Neuronal stem cell (in vitro differentiated cells): ENCODE measurements at places on chromosomes 1 and 21.

DNA sequence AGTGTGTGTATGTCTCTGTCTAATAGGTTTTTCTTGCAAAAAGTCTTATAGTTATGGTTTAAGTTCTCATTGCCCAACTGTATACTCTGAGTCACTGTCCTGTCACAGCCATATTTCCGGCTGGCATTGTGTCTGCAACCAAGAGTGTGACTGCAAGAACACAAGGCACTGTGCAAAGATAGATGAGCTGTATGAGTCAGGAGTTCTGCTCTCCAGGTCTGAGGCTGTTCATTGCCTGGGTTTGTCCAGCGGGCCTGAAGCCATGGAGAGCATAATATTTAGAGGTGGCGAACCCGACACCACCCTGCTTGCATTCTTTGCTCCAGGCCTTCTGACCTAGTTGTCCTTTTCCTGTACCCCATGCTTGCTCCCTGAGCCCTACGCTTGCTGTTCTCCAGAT, 50.9 kb upstream of the CNIH3 start:
- DNase-seq = no peak

GRCh38 chr21:45512626-45513002, 29.6 kb downstream of the SLC19A1 start:
- no peak for DNase-seq

- no peak for DNase-seq
Observed at GRCh38 chr1:231274119-231274825, 33.3 kb downstream of the GNPAT start.

DNA sequence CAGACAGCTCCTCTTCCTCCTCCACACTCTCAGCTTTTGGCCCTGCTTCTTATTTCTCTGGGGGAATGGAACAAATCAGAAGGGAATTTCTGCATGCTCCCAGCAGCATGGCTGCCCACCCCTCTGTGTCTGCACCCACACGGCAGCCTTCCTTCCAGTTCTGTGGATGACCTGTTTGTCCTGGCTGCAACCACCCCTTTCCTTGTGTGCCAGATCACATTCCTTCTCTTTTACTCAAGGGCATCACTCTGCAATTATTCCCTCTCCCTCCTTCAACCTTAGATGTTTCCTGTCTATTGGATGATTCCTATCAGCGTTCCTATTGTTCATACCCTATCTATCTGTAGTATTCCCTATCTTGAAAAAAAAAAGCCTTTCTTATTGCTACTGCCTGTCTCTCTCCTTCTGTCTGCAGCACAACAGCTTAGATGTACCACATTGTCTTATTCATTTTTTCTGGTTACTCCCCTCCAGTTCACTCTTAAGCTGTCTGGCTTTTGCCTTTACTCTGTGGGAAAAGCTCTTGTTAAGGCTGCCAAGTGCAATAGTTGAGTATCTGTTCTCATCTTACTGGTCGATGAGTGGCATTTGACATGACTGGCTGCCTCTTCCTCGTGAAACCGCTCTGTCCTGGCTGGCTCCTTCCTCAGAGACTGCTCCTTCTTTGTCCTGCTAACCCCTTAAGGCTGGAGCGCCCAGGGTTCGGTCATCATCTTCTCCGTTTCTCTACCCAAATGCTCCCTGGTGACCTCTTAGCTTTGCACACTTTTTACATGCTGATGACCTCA, 351.1 kb downstream of the CAMTA1 start:
- no peak for DNase-seq

- no peak for DNase-seq
Observed at GRCh38 chr1:228362884-228363450, 43.7 kb downstream of the TRIM11 start.

- no peak for DNase-seq
Observed at GRCh38 chr1:93817819-93818569, 61.0 kb downstream of the DNTTIP2 start.
